ENCODE measurements at places on chromosomes 3 and 15. TPM values are rescaled to one million over a fixed set of nuclear protein-coding genes. Genes with fewer than 3 reads are reported as not detected.

Gene SNX22
- 0.16 TPM for total RNA-seq

Gene NME9
- not detected for total RNA-seq

Gene CD200R1
- 2.4 TPM for total RNA-seq

Gene SLC6A20
- not detected for total RNA-seq

Gene KIF23
- total RNA-seq, result 45.0 TPM

Gene ANKRD34C
- not detected for total RNA-seq

Gene GHSR
- not detected for total RNA-seq

Gene ERICH6
- not detected for total RNA-seq

Gene KLF15
- not detected for total RNA-seq

Gene EFHB
- total RNA-seq, result 1.2 TPM

Gene CYP1A2
- not detected for total RNA-seq

Gene LSMEM2
- total RNA-seq, result not detected
